Ecto neural progenitor cell (in vitro differentiated cells): ENCODE measurements at places on chromosomes 13 and 19.

DNA sequence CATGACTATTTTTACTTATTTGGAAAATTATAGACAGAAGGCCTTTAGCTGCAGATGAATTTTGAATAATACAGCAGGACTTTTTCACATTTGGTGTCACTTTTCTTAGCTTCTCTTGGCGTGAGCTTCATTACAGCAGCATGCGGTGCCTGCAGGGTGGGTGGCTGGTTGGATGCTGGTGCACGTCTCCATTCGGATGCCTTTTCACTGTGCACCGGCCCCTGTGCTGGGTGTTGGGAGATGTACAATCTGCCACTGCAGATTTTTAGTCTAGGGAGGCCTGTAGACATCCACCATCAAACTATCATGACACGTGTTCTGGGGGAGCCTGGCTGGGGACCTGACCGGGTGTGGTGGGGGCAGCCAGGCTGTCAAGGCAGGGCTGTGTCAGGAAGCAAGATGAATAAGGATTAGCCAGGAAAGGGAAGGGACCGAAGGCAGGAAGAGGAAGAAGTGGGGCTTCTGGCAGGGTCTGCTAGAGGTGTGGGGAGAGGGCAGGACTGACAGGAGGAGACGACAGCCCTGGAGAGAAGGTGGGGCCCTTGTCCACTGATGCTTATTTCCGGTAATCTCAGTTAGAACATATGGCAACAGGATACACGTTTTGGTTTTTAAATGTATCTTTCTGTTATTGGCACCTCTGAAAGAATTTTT is 88.8 kb downstream of the ARHGEF7 start:
- no peak for DNase-seq

DNA sequence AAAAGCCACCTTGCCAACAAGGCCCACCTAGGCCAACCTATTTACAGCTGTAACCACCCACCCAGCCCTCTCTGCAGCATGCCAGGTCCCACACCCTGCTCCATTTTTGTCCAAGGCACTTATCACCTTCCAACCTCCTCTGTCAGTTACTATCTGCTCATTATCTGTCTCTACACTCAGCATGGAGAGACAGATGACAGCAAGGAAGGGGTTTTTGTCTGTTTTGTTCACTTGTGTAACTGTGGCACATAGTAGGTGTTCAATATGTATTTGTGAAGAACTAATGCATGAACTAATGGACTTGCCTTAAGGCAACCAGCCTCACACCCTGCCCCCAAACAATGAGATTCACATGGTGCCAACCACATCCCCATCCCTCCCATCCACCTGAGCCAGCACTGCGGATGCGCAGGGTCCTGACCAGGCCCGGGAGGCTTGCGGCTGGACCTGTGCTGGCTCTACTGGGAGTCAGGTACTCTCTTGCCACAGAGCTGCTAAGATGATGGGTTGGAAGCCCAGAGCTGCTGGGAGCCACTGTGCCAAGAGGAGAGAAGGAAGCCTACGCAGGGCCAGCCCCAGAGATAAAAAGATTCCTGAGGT is 17.3 kb downstream of the DEDD2 start:
- no peak for DNase-seq

GRCh38 chr19:50723069-50723468 is at the start of gene CLEC11A:
Gene CLEC11A, plus strand, starts transcription at chr19:50723364. Its CDS starts 162 bp downstream, at chr19:50723526.
- peak; percentile 67 for DNase-seq

DNA sequence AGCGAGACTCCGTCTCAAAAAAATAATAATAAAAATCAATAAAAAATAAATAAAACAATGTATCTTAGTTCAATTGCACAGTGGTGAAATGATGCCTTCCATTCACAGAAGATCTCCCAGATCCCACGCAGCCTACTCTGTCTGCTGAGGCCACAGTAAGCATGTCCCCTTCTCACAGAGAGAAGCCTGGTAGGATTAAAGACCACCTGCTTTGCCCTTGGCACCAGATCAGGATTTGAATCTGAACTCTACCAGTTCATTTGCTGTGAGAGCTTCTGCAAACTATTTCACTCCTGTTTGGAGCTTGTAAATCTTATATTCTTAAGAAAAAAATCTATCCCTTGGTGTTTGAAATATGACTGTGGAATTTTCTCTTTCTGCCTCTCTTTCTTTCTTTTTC is 2.2 kb upstream of the SLC7A1 start:
- DNase-seq: no peak

DNA sequence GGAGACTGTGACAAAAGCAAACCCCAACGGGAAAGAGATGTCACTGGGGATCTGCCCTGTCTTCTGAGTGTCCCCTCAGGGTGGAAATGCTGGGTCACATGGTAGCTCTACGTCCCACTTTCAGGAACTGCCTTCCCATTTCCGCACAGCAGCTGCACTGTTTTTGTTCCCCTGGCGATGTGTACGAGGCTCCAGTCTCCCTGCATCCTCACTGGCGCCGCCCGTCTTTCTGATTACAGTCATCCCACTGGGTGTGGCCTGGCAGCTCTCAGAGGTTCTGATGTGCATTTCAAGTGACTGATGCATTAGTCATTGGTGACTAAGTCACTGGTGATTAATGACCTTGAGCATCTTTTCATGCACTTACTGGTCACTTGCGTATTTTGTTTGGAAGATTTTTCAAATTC is 21.2 kb downstream of the PCID2 start:
- no peak for DNase-seq

DNA sequence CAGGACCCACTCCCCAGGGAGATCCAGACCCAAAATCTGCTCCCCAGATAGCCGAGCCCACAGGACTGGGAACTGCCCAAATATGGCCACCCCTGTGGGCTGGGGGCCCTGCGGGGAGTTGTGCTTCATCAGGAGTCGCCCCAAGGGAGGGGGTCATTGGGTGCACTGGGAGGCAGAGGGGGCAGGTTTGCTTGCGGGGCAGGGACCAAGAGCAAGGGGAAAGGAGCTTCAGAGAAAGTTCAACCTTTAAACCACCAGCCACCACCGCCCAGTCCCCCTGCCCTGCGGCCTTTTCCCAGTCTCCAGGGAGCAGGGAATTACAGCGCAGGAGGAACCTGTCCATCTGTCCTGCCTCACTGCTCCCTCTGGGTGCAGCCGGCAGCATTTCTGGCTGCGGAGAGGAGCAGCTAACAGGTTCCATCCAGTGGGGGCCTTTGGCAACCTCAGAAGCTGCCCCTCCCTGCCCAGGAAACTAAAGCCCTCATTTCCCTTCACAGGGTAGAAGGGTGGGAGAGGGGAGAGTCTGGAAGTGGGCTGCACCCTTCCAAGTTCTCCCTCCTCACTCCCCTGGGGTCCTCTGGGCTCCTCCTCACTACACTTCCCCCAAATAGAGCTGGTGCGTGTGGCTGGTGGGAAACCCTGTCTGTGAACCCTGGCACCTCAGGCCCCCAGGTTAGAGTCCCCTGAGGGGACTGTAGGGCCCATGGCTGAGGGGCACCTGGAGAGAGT is 13.8 kb upstream of the ASF1B start:
- DNase-seq: no peak

DNA sequence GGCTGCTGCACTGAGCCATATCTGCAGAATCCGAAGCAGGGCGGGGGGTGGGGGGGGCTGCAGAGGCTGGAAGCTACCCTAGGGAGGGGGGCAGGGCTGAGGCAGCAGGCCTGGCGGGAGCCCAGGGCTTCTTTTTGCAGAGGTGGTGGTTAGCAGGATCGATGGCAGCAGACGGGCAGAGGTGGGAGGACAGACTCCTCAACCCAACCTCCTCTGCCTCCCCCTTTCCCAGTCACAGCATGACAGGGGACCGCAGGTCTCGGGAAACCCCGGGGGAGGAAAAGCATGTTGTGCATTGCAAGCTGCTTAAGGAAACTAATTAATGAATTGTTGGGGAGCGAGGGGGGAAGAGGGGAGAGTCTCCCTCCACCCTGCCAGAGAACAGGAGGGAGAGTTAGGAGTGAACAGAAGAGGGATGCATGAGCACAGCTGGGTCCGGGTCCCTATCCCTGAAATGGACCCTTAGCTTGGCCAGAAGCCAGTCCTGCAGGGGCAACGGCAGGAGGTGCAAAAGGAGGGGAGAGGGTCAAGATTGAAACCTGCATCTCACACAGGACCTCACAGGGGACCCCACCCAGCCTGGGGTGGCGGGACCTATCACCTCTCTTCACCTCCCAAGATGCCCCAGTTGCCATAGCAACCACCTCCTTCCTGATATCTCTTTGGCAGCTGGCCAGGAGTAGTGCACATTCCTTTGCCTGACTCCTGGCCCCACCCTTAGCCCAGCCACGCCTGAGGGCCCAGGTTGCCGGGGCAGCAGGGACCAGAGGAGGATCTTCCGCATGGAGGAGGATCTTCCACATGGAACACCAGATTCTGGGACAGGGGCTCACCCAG is 1.8 kb downstream of the FXYD7 start:
- DNase-seq: no peak

GRCh38 chr13:92560883-92561282 is 665.7 kb upstream of the GPC6 start:
- no peak for DNase-seq

DNA sequence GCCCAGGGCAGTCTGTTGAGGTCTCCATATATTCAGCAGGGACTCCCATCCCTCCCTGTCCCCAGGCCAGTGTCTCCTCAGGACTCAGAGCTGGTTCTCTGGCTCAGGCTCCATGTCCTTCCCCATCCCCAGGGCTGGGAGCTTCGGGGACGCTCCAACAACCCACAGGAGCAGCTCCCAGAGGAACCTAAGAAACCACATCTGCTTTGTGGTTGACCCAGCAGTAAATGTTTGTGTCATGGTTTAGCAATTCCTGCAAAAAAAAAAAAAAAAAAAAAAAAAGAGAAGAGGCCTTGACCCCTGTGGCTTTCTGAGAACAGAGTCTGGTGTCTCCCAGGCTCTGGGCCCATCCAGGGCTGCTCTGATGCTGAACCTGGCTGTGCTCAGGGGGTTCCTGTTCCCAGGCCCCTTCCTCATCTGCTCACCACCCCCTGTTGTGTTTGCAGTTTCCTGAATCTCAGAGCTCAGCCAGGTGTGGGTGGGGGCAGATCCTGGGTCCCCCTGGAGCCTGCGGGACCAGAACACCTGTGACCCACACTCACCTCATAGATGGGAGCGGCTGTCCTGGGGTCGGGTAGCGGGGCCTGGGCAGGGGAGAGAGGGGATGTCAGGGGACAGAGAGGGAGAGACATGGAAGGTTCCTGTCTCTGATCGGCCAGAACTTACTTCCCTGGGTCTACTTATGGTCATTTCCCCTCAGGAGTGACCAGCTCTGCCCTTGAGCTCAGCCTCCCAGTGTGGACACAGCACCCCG is 25.2 kb upstream of the CEACAM1 start:
- no peak for DNase-seq

DNA sequence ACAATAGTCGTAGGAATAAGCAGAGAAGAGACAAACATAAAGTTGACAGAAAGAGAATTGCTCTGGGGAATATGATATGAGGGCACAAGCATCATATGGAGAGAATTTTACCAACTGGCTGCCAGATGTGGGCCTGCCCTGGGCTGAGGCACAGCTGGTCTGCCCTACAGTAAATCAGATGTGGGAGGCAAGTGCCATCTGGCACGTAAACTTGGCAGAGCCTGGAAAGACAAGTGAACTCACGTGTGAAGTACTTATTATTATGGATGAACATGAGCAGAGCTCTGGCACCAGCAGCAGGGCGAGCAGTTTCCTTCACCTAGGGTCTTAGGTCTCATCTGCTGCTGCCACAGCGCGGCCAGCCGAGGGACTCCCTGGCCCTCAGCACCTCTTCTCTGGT is 20.6 kb downstream of the PCDH8 start:
- DNase-seq: no peak

DNA sequence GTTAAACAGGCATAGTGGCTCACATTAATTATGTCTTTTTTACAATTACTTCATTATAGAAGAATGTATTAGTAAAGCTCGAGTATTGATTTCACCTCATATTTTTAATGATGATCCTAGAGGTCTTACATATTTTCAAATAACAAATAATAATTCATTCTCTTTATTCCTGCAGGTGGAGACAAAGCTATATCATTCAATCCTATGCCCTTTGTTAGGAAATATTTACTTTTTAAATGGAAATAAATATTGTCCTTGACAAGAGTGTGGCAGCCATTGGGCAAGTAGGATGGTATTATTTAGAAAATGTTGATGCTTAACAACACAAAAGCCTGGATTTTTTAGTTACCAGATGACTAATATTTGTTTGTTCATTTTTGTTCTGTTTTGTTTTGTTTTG is 127.6 kb downstream of the COG6 start:
- no peak for DNase-seq

- no peak for DNase-seq
Observed at GRCh38 chr13:95499811-95500712, 52.5 kb upstream of the CLDN10 start.

GRCh38 chr19:56873493-56873892 is 33.0 kb upstream of the PEG3 start:
- no peak for DNase-seq

DNA sequence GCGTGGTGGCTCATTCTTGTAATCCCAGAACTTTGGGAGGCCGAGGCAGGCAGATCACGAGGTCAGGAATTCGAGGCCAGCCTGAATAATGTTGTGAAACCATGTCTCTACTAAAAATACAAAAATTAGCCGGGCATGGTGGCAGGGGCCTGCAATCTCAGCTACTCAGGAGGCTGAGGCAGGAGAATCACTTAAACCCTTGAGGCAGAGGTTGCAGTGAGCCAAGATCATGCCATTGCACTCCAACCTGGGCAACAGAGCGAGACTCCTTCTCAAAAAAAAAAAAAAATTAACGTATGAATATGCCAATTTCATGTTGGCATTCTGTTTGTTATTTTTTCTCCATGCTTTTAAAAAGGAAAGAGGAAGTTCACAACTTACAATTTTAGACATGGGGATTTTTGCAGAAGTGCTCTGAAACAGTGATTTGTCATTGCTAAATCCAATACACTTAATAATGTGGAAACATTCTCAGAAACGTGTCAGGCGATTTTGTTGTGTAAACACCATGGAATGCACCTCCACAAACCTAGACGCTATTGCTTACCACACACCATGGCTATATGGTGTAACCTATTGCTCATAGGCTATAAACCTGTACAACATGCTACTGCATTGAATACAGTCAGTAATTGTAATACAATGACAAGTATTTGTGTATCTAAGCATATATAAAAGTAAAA is 115.9 kb upstream of the PCDH20 start:
- no peak for DNase-seq

DNA sequence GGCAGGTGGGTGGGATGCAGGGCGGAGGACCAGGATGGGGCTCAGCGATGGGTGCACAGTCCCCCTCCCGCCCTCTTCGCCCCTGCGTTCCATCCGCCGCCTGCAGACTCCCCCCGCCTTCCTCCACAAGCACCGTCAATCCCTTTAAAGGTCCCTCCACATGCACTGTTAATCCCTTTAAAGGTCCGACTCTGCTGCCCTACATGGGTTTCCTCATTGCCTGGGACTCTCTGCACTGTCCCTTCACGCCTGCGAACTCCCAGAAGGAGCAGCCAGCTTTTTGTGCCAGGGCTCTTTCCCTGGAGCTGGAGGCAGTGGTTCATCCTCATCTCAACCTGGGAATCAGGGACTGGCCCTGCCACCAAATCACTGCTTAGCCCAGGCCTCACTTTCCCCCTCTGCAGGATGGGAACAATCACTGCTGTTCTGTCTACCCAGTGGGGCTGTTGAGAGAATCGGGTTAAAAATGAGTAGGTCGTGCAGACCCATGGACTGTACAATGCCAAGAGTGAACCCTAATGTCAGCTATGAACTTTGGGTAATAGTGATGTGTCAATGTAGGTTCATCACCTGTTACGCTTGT is 20.4 kb downstream of the ZNF574 start:
- DNase-seq: no peak
